ENCODE measurements at places on chromosomes 2 and 18.

DNA sequence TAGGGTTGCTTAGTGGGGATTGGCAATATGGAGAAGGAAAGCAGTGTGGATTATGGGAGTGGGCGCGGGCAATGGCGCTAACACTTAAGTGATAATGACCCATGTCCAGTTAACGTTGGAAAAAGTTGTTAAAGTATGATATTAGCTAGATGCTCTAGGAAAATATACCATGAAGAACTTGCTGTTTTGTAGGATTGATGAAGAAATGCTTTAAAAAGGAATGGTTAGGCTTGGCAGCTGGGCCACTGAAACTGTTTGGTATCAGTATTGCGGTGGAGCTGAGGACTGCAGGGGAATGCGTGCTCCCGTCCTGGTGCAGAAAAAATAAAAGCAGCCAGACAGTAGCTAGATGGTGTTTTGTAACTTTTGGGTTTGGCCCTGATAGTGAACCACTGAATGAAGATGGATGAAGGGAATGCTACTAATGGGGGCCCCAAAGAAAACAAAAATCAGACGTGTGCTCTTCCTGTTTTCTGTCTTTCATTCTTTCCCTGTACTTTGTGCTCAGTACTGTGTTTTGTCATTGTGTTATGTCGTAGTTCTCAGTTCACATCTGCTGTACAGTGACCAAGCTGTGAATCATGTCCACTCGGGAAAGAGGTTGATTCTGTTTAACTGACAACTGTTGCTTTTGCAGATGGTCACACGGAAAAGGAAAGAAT is 999 bp downstream of the INSIG2 start:
- DNase-seq = no peak

GRCh38 chr2:31205186-31205585 is 12.1 kb downstream of the CAPN14 start:
- DNase-seq = no peak

GRCh38 chr2:128425216-128425615 is 106.5 kb upstream of the HS6ST1 start:
- DNase-seq = no peak

DNA sequence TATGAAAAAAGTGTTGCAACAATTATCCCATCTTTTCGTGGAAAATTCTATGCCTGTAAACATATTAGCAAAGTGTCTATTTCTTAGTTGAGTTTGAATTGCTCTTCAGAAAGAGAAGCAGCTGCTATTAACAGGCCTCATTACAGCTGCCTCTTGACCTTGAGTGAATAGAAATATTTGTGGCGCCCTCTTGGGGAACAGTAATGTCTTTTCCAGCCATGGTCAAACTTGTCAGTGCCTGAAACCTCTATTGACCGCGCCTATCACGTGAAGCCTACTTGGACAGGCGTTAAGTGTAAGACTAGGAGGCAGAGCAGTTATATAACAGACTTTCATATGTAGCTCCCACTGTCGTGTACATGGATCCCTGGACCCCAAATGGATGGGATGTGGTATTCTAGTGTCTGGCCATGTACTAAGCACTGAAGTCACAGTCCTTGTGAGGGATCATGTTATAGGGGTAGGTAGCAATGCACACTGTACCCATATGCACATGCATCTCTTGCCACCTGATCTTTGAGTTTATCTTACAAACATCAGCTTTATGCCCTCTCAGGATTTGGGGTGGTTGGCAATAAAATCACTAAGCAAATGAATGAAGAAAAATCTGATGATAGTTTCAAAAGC is 245.0 kb downstream of the PTGR3 start:
- DNase-seq = no peak

DNA sequence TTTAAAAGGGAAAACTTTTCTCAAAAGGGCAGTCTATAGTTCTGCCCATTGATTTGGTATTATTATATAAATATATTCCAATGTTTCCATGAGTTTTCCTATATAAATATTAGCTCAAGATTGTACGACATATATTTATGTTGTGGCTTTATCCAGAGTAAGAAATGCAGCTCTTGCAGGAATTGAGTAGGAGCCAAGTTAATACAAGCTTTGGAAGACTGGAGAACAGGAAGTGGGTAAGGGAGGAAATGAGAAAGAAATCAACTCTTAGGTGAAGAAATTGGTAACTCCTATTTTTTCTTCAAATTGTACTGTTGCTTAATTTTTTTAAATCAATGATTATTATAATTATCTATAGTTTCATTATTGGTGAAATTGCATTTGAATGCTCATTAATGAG is 105.4 kb upstream of the FAM117B start:
- DNase-seq = no peak

DNA sequence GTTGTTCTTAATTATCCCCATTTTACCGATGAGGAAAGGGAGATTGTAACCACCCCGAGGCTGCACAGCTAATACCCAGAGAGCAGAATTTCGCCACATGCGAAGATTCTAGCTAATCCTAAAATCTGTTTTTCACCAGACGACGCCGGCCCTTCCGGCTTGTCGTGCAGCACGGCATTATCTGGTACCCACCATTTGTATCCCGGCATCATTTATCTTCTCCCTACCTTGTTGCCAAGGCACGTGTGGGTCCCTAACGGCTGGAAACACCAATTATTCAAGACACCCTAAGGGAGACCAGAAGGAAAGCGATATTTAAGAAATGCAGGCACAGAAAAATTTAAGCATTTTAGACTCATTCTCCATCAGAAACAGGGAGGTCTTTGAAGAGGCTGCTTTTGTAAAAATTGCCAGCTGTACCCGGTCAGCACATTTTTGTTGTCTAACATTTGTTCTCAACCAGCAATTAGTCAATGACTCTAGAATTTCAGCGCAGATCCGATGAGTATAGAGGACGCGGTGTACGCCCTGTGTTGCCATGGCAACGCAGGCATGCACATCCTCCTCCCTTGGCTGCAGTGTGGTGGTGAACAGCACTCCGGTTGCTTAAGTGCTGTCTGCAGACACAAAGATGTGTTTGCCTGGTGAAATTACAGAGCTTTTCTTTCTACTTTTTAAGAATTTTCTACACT is 111.6 kb downstream of the AGAP1 start:
- DNase-seq = no peak

DNA sequence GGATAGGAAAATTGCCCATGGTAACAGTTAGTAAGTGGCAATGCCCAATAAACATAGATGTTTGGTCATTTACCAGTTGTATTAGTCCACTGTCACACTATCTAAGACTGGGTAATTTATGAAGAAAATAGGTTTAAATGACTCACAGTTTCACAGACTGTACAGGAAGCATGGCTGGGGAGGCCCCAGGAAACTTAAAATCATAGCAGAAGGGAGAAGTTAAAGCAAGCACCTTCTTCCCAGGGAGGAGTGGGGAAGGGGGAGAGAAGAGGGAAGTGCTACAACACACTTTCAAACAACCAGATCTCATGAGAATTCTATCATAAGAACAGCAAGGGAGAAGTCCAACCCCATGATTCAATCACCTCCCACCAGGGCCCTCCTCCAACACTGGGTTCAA is 23.4 kb downstream of the NR4A2 start:
- no peak for DNase-seq

- DNase-seq = no peak
Measured at GRCh38 chr2:196759378-196759706, 40.1 kb downstream of the GTF3C3 start.

GRCh38 chr2:44135771-44136170 is 32.9 kb upstream of the PPM1B start:
- DNase-seq = no peak

DNA sequence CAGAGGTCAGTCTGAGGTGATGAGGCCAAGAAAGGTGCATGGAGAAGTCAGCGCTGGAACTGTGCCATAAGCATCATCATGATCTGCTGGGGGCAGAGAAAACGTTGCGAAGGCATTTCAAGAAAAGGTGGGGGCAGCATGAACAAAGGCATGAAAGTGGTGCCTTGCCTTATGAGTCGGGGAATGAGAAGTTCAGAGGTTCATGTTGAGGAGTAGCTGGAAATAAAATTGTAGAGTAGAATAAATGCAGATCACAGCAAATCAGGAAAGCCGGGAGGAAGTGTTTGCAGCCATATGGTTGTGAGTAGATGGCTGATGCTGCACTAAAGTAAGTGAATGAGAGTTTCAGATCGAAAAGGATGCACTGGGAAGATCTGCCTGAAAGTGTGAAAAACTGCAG is 72.1 kb upstream of the ARL5A start:
- DNase-seq = no peak

- DNase-seq = no peak
Measured at GRCh38 chr18:23969664-23970063, 44.9 kb upstream of the TTC39C start.

DNA sequence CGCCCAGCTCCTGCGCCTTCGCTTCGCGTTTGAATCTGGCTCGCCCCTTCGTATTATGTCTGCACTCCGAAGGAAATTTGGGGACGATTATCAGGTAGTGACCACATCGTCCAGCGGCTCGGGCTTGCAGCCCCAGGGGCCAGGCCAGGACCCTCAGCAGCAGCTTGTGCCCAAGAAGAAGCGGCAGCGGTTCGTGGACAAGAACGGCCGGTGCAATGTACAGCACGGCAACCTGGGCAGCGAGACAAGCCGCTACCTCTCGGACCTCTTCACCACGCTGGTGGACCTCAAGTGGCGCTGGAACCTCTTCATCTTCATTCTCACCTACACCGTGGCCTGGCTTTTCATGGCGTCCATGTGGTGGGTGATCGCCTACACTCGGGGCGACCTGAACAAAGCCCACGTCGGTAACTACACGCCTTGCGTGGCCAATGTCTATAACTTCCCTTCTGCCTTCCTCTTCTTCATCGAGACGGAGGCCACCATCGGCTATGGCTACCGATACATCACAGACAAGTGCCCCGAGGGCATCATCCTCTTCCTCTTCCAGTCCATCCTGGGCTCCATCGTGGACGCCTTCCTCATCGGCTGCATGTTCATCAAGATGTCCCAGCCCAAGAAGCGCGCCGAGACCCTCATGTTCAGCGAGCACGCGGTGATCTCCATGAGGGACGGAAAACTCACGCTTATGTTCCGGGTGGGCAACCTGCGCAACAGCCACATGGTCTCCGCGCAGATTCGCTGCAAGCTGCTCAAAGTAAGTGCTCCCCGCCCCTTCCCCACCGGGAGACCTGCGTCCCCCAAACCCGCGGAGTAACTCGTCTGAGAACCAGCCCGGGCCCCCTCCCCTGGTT is 453 bp downstream of the KCNJ3 start:
- no peak for DNase-seq

DNA sequence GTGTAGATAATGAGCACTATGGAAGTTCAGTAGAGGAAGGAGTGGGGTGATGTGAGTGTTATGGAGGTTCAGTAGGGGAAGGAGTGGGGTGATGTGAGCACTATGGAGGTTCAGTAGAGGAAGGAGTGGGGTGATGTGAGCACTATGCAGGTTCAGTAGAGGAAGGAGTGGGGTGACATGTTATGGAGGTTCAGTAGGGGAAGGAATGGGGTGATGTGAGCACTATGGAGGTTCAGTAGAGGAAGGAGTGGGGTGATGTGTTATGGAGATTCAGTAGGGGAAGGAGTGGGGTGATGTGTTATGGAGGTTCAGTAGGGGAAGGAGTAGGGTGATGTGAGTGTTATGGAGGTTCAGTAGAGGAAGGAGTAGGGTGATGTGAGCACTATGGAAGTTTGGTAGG is 116.3 kb upstream of the SMAD7 start:
- no peak for DNase-seq

- no peak for DNase-seq
Measured at GRCh38 chr2:236628981-236629605, 59.5 kb downstream of the ACKR3 start.

GRCh38 chr2:25596516-25597244 is 76.7 kb downstream of the DTNB start:
- no peak for DNase-seq
